NCI-H460 (cell line): ENCODE measurements at places on chromosomes 1 and 21. TPM values are rescaled to one million over a fixed set of nuclear protein-coding genes. Genes with fewer than 3 reads are reported as not detected.

The LRRC71 gene
- not detected in 2 replicates for total RNA-seq

The OR6K3 gene
- not detected in 2 replicates for total RNA-seq

- no peak for DNase-seq
Measured at GRCh38 chr1:101797722-101798121, 199.0 kb downstream of the OLFM3 start.

- no peak for DNase-seq
Measured at GRCh38 chr1:104921525-104921924, 1171.8 kb downstream of the AMY1C start.

The CORT gene
- total RNA-seq: 0.12 TPM in 1 of 2 replicates, not detected in the other

DNA sequence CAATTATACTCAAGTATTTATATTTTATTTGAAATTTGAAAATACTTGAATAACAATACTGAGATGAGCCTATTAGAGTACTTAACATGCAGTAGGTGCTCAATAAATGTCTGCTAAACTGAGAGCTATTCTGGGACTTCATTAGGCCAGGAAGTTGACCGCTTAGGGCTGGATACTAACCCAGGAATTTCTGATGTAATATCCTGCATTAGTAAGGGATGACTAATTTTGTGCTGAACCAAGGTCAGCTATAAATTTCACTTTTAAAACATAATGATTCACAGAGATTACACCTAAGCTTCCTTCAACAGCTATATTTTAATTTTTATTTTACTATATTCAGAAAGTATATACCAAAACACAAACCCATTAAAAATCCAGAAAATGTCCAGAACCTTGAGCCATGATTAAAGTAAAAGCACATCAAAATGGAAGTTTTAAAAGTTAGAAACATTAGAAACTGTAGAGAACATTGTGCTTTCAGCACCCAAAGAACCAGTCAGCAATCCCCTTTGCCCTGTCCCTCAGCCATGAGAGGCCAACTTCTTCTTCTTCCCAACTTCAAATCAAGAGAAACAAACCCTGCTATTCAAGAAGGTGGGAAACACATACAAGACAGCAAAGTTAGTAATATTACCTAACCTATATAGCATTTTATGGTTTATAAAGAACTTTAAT lies 35.4 kb downstream of the WNT2B start:
- DNase-seq: peak; percentile 79

DNA sequence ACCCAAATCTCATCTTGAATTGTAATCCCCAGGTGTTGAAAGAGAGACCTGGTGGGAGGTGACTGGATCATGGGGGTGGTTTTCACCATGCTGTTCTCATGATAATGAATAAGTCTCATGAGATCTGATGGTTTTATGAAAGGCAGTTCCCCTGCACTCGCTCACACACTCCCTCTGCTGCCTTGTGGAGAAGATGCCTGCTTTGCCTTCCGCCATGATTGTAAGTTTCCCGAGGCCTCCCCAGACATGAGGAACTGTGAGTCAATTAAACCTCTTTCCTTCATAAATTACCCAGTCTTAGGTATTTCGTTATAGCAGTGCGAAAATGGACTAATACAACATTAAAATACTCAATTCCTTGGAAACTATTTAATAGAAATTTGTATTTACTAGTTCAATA lies 99.2 kb downstream of the PROX1 start:
- no peak for DNase-seq

GRCh38 chr1:112431038-112431437 lies 35.0 kb downstream of the CTTNBP2NL start:
- no peak for DNase-seq

GRCh38 chr1:209062863-209063262 lies 520.7 kb upstream of the CAMK1G start:
- DNase-seq: no peak

GRCh38 chr1:172376431-172376830 lies 44.1 kb upstream of the C1orf105 start:
- DNase-seq: no peak

DNA sequence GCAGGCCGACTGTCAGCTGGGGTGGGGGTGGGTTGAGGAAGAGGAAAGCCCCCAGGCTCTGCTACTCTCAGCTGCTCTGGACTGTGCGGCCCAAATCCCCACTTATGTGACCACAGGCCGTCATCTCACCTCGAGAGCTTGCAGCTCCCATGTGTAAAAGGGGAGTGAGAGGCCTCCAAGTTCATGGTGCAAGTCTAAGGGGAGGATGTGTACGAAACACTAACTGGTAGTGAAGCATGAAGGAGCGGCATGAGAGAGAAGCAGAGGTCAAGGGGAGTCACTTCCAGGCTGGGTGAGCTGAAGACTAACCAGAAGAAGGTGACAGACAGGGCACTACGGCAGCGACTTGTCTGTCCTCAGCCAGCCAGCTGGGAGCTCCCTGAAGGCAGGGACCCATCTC lies 43.8 kb downstream of the GLIS1 start:
- no peak for DNase-seq

The MKNK1 gene
- total RNA-seq: 9.8 and 11.3 TPM in 2 replicates

DNA sequence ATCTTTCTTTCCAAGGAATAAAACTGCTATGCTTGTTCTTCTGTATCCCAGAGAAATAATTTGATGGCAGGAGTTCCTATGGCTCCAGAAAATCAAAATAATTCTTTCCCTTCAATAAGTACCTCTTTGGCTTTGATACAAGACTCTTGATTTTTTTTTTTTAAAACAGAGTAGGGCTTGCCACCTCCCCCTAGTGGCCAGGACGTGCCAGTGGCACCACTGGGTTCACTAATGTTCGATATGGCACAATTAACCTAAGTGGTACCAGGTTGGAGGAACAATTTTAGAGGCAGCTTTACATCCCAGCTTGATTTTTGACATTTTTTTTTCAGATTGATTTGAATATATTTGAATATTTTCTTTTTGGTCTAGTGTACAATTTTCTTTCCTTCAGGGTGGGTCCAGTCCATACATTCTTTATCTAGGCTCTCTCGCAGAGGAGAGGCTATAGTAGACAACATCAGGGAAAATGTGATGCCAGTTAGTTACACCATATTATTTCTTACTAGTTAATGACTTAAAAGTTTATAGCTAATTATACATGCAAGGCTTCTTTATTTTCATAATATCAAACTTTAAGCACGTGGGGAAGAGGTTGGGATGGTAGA lies 330.9 kb downstream of the S1PR1 start:
- DNase-seq: peak; percentile 6

DNA sequence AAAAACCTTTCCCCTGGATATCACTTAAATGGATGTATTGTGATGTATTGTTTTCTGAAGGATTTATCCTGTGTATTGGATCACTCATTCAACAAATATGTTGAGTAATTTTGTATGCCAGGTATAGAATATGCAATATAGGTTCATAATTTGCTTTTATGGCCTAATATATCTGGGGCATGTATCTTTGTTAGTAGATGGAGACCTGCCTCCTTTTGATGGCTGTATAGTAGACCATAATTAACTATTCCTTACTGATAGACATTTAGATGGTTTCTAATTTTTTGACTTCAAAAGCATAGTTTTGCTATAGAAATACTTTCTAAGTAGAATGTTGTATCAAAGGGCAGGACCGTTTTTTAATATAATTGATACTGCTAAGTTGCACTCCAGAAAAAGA lies 8.6 kb downstream of the RBBP4 start:
- no peak for DNase-seq

GRCh38 chr1:47941609-47942239 lies 55.5 kb downstream of the TRABD2B start:
- DNase-seq: no peak

The VANGL2 gene
- 0.02 TPM in 1 of 2 replicates, not detected in the other for total RNA-seq

DNA sequence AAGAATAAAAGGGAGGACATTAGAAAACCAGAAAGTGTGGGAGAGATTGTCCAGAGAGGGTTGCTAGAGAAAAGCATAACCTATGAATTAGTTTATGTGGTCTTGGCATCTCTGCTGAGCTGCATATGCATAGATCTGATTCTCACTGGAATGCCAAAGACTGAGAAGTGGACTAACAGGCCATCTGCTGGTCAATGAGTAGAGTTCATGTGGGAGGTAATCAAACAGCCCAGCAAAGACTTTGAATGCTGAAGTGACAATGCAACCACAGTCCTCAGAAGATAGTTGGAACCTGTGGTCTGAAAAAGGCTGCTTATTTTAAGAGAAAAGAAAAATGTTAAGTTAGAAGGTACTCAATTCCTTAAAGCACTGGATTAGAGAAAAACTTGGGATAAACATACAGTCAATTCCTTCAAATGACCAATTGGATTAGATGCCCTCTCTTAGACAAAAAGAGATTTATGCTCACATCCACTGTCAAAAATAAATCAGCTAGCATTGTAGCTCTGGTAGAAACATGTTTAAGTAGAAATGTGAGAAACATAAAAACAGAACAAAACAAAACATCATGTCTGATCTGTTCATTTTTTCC lies 382.8 kb downstream of the AMY1C start:
- peak; percentile 47 for DNase-seq

The KRTAP10-9 gene
- total RNA-seq: not detected in 2 replicates

GRCh38 chr1:167909691-167910180 lies 4.2 kb downstream of the ADCY10 start:
- DNase-seq: no peak

GRCh38 chr1:83583351-83584014 lies 415.4 kb downstream of the TTLL7 start:
- no peak for DNase-seq

- DNase-seq: no peak
Measured at GRCh38 chr1:161313554-161314200, 504 bp upstream of the SDHC start.

DNA sequence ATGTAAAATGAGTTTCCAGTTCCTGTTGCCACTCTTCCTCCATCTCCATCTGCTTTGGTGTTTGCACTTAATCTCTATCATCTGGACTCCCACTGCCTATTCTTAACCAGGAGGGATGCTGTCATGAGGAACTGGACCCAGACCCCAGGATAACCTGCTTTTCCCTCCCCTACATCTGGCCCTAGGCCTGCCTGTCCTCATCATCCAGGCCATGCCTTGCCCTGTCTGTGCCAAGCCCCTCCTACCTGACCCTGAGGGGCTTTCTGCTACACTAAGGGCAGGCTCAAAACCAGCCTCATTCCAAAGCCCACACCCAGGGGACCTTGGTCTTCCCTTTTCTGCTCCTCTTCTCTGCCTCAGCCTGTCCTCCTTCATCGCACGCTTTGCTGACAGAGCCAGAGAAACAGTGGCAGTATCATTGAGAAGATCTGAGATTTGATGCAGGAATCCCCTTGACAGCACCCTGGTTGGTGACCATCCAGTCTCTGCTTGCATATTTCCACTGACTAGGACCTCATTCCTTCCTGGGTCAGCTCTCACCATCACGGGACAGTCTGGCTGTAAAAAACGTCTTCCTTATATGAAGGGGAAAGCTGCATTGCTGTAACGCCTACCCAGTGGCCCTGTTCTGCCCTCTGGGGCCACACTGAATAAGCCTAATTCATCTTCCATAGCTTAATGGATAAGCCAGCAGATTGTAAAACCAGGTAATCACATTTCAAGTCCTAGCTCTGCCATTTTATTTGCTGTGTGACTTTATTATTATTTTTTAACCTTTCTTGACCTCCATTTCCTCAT lies 38.8 kb downstream of the PLXNA2 start:
- no peak for DNase-seq

The DCDC2B gene
- total RNA-seq: not detected in 2 replicates

DNA sequence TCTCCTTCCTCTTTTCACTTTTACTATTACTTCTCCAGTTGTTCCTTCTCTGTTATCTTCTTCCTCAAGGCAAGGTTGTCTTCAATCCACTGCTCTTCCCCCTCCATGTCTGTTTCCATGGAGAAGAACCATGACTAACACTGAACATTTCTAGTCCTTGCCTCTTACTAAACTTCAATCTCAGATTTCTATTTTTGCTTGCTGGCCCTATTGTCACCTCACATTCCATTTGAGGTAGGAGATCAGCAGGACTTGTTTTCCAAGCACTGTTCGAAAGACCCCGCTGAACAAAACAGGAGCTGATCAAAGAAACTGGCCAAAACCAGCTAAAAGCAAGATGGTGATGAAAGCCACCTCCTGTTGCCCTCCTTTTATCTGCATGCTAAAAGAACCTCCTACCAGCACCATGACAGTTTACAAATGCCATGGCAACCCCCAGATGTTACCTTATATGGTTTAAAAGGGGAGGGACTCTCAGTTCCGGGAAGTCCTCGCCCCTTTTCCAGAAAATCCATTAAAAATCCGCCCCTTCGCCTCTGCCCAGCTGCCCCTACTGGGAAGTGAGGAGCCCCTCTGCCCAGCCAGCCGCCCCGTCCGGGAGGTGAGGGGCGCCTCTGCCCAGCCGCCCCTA lies 22.6 kb downstream of the GON4L start:
- no peak for DNase-seq

GRCh38 chr1:56387071-56387740 lies 192.2 kb downstream of the PLPP3 start:
- DNase-seq: no peak

The OR2W3 gene
- total RNA-seq: not detected in 2 replicates

DNA sequence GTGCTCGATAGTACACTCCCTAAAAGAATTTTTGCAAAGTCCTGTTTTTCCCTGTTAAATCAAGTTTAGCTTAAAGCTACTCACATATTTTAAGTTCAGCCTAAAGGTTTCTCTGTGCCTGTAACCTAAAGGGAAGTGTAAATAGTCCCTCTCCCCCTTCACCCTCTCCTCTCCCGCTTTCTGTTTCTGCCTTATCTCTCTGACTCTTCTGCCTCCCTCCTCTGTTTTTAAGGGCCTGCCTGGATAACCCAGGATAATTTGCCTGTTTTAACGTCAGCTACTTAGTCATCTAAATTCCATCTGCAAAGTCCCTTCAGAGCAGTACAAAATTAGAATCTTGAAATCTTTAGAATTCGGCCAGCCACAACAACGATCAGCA lies 92.6 kb downstream of the NID1 start:
- DNase-seq: no peak

DNA sequence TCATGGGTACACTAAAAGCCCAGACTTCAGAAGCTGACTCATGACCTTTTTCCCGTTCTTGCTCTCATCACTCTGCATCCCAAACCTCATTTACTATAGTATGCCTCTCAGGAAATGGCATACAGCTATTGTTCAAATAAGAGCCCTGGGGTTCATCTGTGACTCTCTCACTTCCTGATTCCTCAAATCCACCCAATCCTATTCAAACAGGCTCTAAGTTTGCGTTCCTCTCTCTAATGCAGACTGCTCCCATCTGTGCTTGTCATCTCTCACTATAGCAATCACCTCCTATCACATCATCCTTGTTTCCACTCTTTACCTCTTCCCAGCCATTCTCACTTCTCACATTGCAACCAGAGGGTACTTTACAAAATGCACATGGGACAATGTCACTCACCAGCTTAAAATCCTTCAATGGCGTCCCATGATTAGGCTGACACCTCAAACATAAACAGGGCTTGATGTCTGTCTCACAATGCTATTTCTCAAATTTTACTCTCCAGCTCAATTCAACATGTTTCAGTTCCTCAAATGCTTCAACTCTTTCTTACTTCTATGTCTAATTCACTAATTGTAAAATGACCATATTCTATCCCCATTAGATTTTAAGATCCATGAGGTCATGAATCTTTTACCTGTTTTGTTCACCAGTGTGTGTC lies 408.4 kb downstream of the NTNG1 start:
- DNase-seq: no peak
